ENCODE measurements at places on chromosomes 4 and X.

DNA sequence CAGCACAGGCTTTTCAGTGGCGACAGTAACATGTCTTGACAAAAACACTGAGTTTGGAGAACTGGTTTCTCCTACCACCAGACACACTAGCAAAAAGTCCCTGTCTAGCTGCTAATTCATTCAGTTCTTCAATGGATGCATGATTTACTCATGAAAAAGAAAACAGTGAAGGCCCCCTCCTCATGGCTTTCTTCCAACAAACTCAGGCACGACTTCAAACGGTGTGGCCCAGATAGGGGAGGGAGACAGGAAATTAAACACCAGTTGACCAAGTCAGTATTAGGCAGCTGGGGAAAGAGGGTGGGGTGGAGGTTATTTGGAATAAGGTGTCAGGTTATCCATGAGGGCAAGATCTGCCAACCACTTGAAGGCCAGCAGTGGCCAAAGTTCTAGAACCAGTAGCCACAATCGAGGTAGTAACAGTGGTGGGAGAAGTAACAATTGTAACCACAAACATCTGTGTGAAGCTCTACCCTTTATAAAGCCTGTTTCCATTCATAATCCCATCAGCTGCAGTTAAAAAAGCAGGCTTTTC lies 60.2 kb downstream of the SEPSECS start:
- DNase-seq: no peak

- no peak for DNase-seq
Measured at GRCh38 chr4:77183777-77184420, 26.9 kb downstream of the CCNG2 start.

- DNase-seq: peak; percentile 81
Measured at GRCh38 chr4:188127214-188127874, 11.9 kb upstream of the TRIML1 start.

GRCh38 chr4:169236078-169236477 lies 34.7 kb downstream of the SH3RF1 start:
- no peak for DNase-seq

GRCh38 chr4:168220893-168221292 lies 97.7 kb downstream of the DDX60 start:
- no peak for DNase-seq

DNA sequence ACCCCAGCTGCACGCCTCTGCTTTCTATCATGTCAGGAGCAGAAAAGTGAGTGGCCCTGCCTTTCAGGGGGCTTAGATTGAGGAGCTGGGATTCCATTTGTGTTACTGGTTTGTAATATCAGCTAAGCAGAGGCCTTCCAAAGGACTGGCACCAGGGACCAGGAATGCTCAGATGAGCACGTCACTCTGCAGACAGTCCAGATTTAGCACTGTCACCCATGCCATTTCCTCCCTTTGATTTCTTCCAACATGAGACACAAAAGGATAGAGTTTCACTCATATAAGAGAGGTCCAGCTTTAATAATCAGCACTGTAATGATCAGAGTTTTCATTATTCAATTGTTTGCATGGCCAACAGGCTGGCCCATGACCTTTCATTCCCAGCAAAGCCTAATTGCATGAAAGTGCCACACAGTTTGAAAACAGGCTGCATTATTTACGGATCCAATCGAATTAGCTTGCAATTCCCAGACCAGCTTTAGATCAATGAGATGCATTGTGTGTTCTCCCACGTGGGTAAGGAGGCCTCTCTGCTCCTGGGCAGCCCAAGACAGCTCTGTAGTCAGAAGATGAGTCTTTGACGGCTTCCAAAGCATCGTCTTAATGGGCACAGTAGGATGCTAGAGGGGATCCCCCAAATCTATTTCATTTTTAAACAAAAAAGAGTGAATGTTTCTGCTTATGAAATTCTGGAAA lies 9.8 kb upstream of the SLC2A9 start:
- DNase-seq: no peak

- no peak for DNase-seq
Measured at GRCh38 chrX:79630033-79631009, 263.2 kb upstream of the ITM2A start.

DNA sequence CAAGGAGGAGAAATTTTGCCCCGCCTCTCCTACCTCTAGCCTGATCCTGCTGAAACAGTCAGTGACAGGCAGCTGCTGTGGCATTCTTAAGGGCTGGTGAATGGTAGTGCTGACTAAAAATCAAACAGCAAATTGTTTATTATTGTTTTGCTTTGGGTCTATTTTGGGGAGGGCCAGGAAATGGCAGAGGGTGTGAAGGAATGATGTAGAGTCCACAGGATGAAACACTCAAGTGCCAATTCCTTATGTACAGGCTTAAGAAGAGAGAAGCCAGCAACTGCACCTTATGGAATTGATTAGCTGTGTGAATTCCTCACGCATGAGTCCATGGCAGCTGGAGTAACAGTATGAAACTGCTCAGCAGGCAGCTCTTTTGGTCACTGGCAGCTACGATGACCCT lies 39.7 kb downstream of the VEGFC start:
- DNase-seq: peak; percentile 42

DNA sequence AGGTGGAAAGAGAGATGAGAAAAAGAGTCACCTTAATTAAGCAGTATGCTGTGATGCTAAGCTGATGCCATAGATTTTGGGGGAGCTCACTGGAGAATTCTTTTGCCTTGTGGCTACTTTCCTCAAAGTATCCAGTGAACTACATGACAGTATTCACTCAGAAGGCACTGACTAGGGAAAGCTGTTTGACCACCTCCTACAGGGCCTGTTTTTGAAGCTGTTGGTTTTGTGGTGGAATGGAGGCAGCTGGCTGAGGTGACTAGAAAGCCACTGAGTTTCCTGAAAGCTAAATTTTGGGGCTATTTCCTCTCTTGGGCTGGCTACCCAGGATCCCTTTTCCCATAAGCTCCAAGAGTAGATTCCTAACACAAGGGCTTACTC lies 124.8 kb upstream of the EOLA2 start:
- no peak for DNase-seq

- DNase-seq: no peak
Measured at GRCh38 chr4:3363411-3364141, 70.8 kb downstream of the RGS12 start.
